ENCODE measurements at places on chromosomes 13 and 19.

DNA sequence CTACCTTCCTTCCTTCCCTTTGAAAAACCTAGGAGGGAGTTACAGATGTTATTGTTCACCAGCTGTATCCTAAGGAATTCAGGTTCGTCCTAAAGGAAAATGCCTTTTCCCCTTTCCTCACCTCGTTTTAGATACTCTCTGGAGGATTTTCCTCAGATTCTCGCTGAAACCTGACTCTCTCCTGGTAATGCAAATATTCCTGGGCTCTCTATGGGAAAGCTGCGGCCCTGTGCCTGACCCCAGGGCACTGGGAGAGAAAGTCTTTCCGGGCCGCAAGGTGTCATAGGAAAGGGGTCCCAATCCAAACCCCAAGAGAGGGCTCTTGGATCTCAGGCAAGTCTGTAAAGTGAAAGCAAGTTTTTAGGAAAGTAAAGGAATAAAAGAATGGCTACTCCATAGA lies 13.1 kb upstream of the OR1M1 start:
- no peak for DNase-seq

- DNase-seq: peak; percentile 73
These were observed 9.2 kb downstream of the PGPEP1 start for GRCh38 chr19:18349524-18350128.

- DNase-seq: no peak
These were observed 3.3 kb downstream of the ICAM5 start for GRCh38 chr19:10292789-10293636.

- DNase-seq: no peak
These were observed at the start of gene FOXA3 for GRCh38 chr19:45863840-45864628. Gene FOXA3 (plus strand): TSS chr19:45864326. CDS start chr19:45864457, 131 bp downstream.

GRCh38 chr19:55196803-55197202 lies 12.5 kb downstream of the PTPRH start:
- no peak for DNase-seq

DNA sequence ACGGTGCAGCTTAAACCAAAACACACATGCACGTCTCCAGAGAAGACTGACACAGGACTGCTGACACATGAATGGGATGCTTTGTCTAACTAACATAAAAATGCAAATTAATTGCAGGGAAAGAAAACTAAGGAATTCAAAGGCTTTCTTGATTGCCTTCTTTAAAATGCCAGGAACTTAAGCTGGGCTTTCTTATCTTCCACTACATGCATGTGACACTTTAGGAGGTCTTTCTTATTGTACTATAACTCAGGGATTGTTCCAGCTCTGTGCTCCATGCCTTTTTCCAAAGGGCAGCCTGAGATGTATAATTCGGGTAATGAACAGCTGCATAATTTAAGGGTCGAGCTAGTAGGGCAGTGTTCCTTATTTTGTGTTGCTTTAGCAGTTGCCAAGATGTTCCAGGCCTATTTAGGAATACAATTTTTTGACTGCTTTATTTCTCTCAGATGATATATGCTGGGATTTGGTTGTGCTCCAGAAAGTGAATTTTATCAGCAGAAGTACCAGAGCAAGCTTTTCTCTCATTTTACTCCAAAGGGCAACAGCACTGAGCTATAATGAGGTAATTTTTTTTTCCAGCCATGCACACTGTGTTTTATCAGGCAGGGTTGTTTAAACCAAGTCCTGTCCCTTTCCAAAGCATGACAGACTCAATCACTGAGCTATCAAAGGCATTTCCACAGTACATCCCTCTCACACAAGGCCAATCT lies 885.2 kb downstream of the PCDH9 start:
- no peak for DNase-seq

DNA sequence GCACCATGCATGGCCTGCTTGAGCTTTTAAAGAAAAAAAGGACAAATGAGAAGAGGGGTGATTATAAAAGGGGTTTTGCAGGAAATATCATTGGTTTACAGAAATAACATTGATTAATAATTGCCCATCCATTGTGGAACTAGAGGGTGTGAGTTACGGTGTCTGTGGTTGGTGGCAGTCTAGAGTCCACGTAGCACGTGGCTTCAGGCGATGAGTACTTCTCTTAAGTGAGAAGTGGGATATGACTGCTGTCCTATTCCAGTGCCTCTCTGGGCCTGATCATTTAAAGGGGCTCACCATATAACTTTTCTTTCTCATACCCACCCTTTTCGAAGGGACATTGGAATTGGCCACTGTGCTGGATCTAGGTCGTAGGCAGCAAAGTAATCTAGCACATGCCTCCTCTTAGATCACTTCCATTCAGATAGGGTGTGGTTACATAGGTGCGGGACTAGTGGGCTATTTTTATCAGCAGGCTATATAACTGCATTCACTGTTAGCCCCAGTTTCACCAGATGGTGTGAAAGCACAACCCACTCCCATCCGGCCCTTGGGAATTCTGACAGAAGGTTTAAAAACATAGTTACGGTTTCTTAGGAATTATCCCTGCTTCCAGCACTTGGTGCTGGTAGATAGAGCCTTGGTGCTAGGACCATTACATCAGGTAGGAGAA lies 19.9 kb downstream of the PPP5C start:
- DNase-seq: no peak

DNA sequence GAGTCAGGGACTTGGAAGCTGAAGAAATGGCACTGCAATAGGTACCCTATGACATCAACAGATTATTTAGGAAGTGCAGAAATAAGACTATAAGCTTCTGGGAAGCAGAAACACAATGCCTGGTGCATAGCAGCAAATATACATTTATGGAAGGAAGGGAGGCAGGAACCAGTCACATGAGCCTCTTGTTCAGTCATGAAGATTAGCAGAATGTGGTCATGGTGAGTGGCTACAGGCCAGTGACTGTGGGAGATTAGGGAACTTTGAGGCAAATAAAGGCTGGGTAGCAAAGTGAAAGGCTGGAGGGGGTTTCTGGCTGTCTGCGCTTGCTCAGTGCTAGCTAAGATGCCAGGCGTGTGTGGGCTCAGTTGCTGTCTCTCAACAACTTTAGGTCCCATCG lies 96.3 kb downstream of the EPSTI1 start:
- no peak for DNase-seq

- no peak for DNase-seq
These were observed 148.2 kb downstream of the DCT start for GRCh38 chr13:94331281-94331680.

DNA sequence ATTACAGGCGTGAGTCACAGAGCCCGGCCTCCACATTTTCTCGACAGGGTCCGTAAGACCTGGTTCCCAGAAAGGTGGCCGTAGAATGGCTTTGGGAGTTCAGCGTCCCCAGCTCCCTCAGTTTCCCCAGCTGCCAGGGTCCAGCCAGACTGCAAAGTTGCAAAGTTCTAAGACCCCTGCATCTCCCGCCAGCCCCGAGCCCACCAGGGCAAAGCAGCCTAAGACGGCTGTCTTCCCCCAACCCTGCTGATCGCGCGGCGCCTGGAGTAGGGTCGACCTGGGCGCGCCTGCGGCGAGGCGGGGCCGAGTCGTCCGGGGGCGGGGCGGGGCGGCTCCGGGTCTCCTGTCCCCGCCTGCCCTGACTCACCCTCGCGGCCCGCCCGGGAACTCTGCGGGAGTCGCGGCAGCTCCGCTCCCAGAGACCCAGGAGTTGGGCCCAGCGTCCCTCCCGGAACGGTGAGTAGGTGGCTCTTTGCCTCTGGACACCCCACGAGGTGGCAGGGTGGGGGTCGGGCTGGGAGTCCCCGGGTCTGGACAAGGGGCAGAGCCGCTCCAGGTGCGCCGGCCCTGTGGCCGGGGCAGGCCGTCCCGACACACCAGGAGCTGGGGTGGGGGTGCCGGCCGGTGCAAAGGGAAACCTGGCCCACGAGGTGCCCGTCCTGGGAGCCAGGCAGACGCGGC lies at the start of gene LRRC8E:
TSS of gene LRRC8E (plus strand) at position 366 of the 681 bp plus-strand sequence. CDS start 7,094 bp downstream, outside the sequence.
- DNase-seq: no peak

DNA sequence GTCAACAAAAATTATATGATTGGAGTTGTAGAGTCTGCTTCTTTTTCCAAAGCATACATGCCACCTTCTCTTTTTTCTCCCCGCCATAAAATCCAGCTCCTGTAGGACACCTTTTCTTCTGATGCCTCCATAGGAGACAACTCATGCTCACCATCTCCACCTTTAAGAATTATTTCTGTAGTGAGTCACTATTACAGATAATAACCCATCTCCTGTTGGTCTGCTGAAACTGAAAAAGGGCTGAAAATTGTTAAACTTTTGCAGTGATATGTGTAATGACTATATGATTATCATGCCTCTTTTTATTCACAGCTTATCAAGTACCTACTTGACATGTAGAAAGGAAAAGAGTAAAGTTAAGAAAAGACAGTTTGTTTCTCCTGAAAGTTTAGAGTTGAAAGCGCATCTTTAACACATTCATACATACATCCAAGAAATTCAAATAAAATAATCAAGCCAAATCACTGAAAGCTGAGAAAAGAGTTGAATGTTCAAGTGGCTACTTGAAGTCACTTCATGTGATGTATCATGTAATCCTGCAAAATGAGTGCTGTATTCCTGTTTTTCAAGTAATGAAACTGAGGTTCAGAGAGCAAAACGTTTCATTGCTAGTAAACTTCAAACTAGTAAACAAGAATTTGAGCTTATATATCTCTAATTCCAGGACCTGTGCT lies 35.5 kb upstream of the LPAR6 start:
- no peak for DNase-seq

DNA sequence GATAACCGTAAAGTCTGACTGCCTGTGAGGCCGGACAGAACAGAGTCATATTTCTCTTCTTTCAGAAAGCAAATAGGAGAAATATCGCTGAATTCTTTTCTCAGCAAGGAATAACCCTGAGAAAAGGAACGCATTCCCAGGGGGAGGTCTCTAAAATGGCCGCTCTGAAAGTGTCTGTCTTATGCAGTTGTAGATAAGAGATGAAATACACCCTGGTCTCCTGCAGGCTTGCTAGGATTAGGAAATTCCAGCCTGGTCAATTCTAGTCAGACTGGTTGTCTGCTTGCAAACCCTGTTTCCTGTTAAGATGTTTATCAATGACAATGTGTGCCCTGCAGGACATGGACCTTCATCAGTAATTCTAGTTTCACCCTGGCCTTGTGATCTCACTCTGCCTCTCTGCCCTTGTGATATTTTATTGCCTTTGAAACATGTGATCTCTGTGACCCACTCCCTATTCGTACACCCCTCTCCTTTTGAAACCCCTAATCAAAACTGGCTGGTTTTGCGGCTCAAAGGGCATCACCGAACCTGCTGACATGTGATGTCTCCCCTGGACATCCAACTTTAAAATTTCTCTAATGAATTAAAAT lies 934.8 kb upstream of the SPRY2 start:
- DNase-seq: no peak

DNA sequence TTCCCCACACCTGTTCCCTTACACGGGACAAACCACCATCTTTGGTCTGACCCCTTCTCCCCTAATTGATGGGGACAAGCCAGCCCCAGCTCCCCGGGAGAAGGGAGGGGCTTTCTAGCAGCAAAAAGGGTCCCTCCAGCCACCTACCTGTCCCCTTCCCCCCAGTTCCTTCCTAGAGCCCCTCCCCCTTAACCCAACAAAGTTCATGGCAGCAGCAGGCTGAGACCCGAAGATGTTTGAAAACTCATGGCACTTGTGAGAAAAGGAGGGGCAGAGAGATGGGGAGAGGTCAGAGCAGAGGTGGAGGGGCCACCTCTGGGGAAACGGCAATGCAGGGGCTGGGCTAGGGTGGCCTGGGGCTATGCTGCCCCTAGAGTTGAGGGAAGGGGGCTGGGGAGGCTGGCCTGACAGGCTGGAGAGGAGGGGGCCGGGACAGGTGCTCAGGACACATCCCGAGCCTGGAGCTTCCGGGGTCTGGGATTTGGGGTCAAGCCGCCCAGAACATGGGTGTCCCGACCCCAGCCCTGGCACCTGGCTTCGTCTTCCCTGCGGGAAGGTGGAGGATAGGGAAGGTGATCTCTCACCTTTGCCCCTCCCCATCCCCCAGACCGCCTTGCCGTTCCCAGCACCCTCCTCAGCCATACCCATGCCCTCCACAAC lies 12.5 kb upstream of the ASF1B start:
- no peak for DNase-seq

DNA sequence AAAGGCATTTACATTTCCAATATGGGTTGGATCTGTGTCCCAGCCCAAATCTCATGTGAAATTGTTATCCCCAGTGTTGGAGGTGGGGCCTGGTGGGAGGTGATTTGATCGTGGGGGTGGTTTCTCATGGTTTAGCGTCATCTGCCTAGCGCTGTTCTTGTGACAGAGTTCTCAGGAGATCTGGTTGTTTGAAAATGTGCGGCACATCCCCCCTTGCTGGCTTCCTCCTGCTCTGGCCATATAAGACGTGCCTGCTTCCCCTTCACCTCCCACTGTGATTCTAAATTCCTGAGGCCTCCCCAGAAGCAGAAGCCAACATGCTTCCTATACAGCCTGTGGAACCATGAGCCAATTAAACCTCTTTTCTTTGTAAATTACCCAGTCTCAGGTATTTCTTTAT lies 126.2 kb upstream of the FNDC3A start:
- DNase-seq: no peak

- DNase-seq: peak; percentile 94
These were observed 1.7 kb upstream of the ELANE start for GRCh38 chr19:850221-850978.

DNA sequence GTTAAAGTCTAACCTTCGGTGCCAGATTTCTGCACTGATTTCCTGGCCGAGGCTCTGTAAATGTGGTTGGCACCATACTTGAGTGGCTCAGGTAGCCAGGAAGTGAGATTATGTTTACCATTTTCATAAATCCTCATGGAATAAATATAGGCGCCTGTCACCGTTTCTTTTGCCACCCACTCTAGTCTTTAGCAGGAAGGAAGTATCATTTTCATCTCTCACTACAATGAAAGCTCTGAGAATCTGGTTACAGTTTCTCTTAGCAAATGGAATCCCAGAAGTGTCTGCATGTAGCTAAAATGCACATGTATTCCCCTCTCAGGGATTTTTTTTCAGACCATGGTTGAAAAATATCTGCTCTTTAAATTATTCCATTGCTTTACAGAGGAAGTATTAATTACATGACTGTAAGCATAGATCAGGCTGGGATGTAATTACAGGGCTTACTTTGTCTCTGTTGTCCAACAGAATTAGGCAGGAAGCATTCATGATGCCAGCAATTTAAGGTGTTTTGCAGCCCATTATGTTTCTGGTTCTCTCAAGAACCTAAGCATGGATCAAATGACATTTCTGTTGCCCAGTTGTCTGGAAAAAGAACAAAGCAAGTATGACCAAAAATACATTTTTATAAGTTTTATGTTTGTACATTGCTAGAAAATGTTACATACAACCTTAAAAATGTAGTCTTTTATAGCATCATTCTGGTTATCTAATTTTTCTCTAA lies 221.7 kb upstream of the SPRY2 start:
- DNase-seq: no peak

Data from tibial nerve (tissue), 4 donors.